Fibroblast of gingiva (primary cell): ENCODE measurements at places on chromosomes 11 and 22.

DNA sequence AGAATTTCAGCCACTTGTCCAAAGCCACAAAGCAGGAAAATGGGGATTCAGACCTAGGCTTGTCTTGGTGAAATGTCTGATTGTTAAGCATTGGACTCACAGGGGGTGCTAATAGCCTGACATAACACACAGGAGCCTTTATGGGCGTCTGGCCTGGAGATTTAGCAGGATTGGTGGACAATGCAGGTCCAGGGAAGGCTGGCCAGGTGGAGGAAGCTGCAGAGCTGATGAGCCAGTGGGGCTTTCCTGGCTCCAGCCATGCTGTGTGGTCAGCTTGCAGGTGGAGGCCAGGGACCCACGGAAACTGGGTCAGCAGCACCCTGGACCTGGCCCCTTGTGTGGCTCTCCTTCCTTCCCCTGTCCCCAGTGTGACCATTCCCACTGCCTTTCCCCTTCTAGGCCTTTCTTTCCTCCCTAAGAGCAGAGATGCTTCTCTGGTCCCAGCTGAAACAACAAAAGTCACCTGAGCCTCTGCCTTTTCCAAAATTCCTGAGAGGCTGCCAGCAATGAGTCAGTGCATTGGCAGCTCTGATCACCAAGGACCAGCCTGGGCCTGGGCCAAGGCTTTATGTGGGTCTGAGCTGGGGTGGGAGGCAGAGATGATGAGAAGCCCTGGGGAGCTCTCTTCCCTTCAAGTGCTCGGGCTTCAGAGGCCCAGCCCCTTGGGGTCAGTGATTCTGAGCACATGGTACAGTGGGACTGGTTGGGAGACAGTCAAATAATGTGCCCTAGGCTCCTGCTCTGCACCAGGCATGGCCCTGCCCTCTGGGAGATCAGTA is 85.2 kb downstream of the CCDC81 start:
- peak; percentile 71 for DNase-seq

DNA sequence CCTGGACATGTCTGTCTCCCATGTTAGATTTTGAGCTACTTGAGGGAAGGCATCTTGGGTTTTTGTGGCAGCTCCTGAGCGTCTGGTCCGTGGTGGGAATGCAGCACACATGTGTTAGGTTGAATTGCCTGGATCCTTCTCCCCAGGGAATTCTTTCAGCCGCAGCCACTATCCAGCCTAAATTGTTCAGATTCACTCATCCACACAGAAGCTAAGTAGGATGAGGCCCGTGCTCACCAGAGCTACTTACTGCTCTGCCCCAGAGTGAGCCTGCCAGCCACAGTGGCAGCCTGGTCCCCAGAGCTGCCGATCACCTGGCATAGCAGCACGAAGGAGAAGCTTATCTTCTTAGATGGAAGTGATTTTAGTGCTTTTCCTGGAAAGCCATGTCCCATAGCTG is 34.4 kb upstream of the SORL1-AS1 start:
- DNase-seq = no peak

- no peak for DNase-seq
These were observed 871 bp upstream of the SEZ6L start for GRCh38 chr22:26168330-26168851.

- no peak for DNase-seq
These were observed 23.7 kb upstream of the ARFGAP3 start for GRCh38 chr22:42880815-42881214.

- DNase-seq = no peak
These were observed 89.2 kb upstream of the NCAM1 start for GRCh38 chr11:112871909-112872500.

- no peak for DNase-seq
These were observed 33.0 kb downstream of the SERGEF start for GRCh38 chr11:17979770-17980371.

- peak; percentile 84 for DNase-seq
These were observed 136.6 kb downstream of the NAV2 start for GRCh38 chr11:19849107-19849789.

GRCh38 chr11:90997241-90997640 is 774.4 kb upstream of the CHORDC1 start:
- DNase-seq = no peak

DNA sequence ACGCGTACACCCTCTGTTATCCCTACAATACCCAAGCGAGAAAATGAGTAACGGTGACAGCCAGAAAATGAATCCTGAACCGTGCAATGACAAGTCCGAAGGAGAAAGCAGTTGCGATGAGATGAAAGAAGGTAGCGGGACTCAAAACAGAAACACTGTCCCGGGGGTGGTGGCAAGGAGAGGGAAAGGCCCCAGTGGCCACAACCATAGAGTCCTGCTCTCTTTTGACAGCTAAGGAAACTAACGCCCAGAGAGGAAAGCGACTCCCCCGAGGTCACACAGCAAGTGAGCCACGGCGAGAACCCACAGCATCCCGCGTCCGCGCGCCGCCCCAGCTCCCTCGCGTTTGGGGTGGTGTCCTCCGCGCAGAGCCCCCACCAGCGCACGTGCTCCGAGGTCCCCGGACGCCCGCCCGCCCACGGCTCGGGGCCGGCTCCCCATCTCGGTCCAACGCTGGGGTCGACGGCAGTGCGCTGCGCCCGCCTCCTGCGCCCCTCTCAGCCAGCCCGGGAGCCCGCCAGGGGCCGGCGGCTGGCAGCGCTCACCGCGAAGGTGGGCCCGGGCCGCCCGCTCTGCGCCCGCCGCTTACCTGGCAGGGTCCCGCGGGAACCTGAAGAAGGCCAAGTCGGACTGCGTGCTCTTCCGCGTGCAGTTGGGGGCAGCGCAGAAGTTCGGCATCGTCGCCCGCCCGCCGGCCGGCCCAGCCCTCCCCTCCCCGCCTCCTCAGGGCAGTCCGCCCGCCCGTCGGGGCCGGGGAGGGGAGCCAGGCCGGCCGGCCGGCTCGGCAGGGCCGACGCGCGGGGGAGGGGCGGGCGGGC is 564 bp downstream of the THAP12 start:
- DNase-seq = no peak

GRCh38 chr11:111297696-111298095 is 650 bp upstream of the POU2AF3 start:
- no peak for DNase-seq

- no peak for DNase-seq
These were observed 2.7 kb upstream of the NXPE1 start for GRCh38 chr11:114562166-114562916.
